ENCODE measurements at places on chromosomes 6 and 20.

GRCh38 chr20:14450256-14450655 is 112.8 kb upstream of the FLRT3 start:
- no peak for DNase-seq

- DNase-seq, result no peak
Measured at GRCh38 chr6:67640484-67640883, 994.6 kb upstream of the ADGRB3 start.

GRCh38 chr6:131628726-131629125 is 684 bp upstream of the MED23 start:
- no peak for DNase-seq

- no peak for DNase-seq
Measured at GRCh38 chr6:46016063-46016608, 476 bp upstream of the CLIC5 start.

- no peak for DNase-seq
Measured at GRCh38 chr20:61846741-61847419, 218.8 kb downstream of the TAF4 start.

DNA sequence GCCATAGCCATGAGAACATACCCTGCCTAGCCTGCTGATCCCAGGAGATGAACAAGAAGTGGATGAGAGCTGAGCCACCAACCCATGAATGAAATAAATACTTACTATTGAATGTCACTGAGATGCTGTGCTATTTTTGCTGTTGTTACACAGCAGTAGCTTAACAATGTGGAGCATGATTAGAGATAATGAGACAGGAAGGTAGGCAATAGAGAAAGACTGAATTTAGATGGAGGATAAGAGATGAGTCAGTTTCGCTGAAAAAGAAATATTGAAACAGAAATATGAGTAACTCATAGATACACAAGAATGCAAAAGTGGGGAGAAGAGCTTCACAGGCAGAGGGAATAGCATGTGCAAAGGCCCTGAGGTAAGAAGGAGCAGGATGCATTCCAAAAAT is 94.9 kb upstream of the TOP1 start:
- DNase-seq, result no peak

DNA sequence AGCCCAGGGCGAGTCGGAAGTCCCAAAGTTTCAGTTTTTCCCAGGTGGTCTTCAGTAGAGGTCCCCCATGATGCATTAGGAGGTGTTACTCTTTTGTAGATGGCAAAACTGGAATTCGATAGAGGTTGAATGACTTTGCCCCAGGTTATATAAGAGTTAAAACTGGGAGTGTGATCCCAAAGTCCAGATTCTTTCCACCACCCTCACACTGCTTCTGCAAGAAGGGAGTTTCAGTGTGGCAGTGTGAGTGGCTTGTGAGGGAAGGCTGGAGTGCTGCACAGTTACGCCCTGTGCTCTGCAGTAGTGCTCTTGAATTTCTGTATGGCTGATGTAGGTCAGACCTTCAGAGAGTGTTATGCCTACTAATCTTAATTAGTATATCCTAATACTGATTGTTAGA is 29.8 kb downstream of the NDUFAF5 start:
- DNase-seq, result no peak

GRCh38 chr6:158457616-158458278 is 102.1 kb upstream of the TMEM181 start:
- DNase-seq, result no peak

GRCh38 chr6:49933526-49933925 is 30.4 kb downstream of the DEFB114 start:
- DNase-seq, result no peak

DNA sequence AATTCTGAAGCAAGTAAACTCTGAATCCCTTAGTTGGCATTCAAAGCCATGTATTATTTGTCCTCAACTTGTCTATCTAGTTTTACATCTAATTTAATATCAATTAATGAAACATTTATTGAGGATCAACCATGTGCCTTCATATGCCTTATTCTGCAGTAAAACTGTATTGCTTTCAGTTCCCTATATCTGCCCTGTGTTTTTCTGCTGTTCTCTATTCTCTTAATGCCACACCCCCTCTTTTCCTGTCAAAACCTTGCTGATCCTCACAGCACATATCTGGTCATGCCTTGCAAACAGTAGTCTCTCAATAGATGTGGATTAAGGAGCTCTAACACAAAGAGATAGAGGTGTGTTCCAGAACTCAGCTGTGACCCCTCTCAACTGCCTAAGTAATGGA is 2.0 kb downstream of the FIG4 start:
- no peak for DNase-seq

- DNase-seq, result no peak
Measured at GRCh38 chr6:1283501-1283900, 28.4 kb upstream of the FOXQ1 start.

- no peak for DNase-seq
Measured at GRCh38 chr20:31803552-31804291, 15.4 kb upstream of the MYLK2 start.

DNA sequence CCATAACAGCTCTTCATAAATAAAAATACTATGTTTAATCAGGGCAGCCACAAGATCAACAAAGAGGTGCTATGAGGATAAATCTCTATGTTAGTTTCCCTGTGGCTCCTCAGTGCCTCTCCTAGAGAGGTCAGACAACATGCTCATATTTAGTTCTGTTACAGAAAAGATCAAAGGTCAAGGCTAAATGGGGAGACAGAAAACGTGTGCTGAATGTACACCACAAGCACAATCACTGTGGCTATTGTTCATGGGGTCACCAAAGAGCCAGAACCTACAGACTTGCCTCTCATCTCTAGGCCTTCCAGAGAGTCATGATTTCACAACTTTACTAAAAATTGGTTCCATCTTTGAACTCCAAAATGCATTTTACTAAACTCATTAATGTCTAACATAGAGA is 409.8 kb downstream of the HACE1 start:
- DNase-seq, result no peak

DNA sequence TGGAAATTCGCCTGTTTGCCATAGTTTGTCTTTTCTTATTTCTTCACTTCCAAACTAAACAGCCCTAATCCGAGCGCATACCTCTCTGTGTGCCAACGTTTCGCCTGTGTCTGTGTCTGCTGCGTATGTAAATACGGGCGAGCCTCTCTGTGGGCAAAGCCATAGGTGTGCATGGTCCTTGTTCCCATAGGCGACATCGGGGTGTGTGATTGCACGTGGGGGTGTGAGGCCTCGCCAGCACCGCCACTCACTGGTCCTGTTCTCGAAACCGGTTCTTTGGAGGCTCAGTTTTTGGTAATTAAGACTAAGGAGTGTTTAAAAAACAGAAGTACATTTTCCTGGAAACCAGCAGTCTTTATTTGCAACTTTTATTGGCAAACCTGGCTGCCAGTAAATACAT is 6.0 kb upstream of the FOXC1 start:
- DNase-seq, result no peak

DNA sequence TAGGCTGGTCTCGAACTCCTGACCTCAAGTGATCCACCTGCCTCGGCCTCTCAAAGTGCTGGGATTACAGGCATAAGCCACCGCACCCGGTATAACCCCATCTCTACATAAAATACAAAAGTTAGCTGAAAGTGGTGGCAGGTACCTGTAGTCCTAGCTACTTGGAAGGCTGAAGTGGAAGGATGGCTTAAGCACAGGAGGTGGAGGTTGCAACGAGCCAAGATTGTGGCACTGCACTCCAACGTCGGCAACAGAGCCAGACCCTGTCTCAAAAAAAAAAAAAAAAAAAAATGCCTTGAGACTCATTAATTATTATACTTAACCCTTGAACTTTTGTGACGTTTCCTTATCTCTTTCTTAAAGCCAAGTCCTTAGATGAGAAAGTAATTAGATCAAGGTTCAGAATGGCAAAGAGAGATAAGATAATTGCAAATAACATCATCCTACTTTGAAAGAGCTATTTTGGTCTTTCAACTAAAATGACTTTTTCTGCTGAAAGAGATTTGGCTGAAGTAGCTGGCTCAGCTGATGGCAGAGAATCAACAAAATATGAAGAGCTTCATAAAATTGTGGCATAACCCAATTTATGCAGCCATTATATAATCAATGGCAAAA is 4.7 kb upstream of the SHLD1 start:
- DNase-seq, result no peak

- no peak for DNase-seq
Measured at GRCh38 chr6:91697010-91697695, 1110.3 kb upstream of the MAP3K7 start.

- no peak for DNase-seq
Measured at GRCh38 chr6:39770446-39770845, 21.7 kb upstream of the DAAM2 start.

GRCh38 chr6:155517294-155517693 is 61.7 kb upstream of the NOX3 start:
- no peak for DNase-seq

- no peak for DNase-seq
Measured at GRCh38 chr6:154969796-154970195, 25.3 kb upstream of the TIAM2 start.

GRCh38 chr6:2478200-2478599 is 232.8 kb upstream of the GMDS start:
- DNase-seq, result no peak

- DNase-seq, result peak; percentile 19
Measured at GRCh38 chr20:33853507-33853813, 42.3 kb downstream of the CHMP4B start.

- DNase-seq, result no peak
Measured at GRCh38 chr6:106446983-106447382, 86.5 kb downstream of the CRYBG1 start.

GRCh38 chr20:53631909-53632662 is 38.4 kb upstream of the ZNF217 start:
- DNase-seq, result no peak

- DNase-seq, result no peak
Measured at GRCh38 chr6:40505191-40505810, 81.9 kb downstream of the LRFN2 start.

- no peak for DNase-seq
Measured at GRCh38 chr20:51727872-51728271, 40.3 kb downstream of the ATP9A start.

DNA sequence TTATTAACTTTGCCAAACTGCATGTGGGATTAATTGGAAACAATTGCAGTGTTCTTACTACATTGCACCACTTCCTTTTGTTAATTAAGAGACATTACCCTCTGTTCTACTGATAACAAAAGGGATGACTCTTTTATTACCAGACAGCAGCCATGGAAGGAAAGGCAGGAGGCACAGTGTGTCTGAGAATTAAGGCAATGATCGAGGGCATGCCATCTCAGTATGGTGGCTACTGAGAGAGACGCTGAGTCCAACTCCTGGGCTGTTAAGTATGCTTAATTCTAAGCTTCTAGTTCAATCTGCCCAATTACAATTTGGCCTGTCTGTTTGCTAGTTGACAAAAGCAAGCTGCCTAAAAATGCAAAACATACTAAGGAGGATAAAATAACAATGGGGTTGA is 227.4 kb downstream of the PHACTR1 start:
- no peak for DNase-seq

- DNase-seq, result no peak
Measured at GRCh38 chr6:162156146-162156545, 571.4 kb downstream of the PRKN start.

- no peak for DNase-seq
Measured at GRCh38 chr6:117352466-117353081, 73.2 kb downstream of the ROS1 start.

DNA sequence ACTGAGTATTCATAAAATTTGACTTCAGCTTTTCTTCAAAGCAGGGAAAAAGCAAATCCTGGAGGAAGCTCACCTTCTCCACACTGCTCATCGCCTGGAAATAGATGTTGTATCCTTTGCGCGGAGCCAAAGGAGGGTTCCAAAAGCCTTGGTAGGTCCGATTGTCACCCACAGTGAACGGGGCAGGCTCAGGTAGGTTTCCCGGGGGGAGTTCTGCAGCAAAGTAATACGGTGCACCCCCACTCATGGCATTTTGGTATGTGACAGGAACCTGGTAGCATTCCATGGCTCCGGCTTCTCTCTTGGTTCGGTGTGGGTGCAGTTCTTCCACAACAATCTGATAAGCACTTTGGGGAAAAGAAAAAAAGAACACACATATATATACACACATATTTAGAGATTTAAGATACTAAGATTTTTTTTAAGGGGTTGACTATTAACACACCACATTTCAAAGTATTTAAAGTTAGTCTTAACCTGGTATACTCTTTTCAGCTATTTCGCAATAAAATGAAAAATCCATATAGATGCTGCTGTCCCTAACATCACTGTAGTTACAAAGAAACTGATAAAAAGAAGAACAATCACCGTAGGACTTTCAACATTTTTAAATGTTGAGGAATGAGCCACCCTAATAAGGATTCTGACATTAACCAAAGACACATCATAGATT is 166.7 kb upstream of the THEMIS start:
- DNase-seq, result no peak

DNA sequence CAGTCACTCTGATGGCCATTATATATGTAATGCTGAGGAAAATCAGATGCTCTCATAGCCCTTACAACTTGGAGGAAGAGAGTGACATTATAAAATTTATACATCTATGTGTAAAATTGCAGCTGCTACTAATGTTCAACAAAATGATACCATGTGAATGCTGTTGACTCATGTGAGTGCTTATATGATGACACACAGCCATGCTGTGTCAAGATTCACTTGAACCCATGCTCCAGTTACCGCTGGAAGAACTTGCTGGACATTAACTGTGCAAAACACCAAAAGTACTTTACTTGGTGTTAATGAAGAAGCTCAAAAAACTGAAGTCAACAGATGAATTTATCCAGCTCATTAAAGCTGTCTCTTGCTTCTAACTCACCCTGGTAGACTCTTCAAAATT is 318.9 kb upstream of the PLCB4 start:
- DNase-seq, result no peak

DNA sequence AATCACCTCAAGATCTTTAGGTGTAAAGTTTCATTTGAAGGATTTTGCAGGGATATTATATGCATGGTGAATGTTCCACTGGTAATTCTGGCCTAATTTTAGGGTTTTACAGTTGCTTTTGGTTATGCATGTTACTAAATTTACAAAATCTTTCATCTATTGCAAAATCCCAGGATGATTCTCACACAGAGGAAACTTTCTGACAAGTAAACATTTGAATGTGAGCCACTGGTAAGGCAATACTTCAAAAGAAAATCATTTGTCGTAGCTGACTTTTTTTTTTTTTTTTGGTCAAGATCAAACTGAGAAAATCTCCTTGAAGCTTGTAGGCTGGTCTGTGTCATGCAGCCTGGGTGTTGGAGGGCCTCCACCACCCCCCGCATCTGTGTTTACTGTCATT is 141.9 kb upstream of the EXOC2 start:
- DNase-seq, result no peak

DNA sequence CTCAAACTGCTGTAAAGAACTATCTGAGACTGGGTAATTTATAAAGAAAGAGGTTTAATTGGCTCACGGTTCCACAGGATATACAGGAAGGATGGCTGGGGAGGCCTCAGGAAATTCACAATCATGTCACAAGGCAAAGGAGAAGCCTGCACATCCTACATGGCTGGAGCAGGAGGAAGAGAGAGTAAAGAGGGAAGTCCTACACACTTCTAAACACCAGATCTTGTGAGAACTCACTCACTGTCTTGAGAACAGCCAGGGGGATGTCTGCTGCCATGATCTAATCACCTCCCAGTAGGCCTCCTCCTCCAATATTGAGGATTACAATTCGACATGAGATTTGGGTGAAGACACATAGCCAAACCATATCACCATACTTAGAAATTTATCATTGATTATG is 1307.0 kb upstream of the GJE1 start:
- no peak for DNase-seq
